ENCODE measurements at places on chromosomes 5 and 9.

DNA sequence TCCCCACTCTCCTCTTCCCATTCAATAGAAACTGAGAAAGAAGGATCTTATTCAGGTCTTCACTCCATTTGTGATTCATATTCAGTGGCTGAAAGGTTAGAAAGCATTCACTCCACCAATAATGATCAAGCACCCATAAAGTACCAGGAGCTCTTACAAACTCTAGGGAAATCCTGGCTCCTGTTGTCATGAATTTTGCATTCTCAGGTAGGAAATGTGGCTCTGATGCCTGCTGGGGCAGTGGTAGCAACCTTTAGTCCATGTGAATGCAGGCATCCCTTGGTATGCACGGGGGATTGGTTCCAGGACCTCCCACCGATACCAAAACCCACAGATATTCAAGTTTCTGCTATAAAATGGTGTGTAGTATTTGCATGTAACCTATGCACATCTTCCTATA lies 3.6 kb upstream of the RORB start:
- DNase-seq: no peak

GRCh38 chr5:64206653-64207052 lies 41.0 kb downstream of the RNF180 start:
- DNase-seq: no peak

DNA sequence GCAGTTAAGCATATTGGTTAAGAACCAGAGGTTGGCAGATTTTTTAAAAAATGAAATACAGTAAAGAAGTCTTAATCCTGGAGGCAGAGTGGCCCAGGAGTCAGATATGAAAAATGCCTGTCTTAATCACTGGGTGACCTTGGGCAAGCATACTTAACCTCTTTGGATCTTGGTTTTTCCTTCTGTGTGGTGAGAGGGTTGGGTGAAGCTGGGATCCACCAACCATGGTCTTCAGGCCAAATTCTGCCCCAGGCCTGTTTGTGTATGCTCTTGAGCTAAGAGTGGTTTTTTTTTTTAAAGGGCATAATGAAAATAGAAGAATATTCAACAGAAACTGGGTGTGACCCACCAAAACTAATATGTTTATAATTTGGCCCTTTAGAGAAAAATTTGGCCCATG lies 20.0 kb upstream of the TEX48 start:
- DNase-seq: peak; percentile 40

DNA sequence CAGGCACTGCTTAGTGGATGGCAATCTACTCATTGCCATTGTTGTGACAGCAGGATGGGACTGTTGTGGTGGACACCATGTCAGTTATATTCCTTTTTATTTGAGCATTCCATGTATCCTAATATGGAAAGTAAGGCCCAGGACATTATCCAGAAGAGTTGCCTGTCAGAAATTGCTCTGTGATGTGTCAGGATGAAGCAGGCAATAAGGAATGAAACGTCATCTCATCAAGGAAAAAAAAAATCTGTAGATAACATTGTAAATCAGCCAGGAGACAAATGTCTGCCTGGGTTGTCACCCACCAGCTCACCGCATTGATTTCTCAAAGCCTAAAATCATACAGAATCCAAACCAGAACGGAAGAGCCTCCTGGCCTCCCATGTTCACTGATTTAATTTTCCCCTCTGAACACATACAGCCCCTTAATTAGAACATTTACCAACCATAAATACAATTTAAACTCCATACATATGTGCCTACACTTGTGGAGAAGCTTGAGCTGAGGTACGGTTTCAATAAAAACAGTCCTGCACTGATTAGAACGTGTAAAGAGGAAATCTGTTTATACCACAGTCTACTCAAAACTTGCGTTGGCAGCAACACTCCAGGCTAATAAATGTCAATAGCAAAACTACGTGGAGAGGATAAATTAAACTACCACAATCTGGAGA lies 73.9 kb downstream of the FOXD1 start:
- peak; percentile 94 for DNase-seq

DNA sequence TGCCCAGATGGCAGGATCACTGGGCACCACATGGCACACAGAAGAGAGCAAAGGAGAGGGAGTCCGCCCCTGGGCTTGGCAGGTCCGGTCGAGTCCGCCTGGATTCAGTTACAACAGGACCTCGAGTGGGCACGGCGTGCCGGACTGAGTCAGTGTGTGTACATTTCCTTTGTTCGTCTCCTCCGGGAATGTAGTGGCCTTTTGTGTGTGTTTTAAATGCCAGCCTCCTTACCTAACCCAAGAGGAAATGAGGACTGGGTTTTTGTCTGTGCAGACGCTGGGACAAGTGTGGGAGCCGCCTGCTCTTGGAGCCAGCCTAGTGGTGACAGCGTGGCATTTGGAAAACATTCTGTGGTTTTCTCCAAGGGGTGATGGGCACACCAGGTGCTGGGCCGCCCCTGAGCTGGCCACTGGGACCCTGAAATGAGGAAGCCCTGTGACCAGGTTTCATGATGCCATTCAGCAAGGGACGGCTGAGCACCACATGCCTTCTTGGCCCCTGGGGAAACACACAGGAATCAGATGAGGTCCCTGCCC lies 9.6 kb downstream of the NEK6 start:
- peak; percentile 92 for DNase-seq

- DNase-seq: no peak
Measured at GRCh38 chr9:135694414-135694813, 4.9 kb downstream of the SOHLH1 start.

DNA sequence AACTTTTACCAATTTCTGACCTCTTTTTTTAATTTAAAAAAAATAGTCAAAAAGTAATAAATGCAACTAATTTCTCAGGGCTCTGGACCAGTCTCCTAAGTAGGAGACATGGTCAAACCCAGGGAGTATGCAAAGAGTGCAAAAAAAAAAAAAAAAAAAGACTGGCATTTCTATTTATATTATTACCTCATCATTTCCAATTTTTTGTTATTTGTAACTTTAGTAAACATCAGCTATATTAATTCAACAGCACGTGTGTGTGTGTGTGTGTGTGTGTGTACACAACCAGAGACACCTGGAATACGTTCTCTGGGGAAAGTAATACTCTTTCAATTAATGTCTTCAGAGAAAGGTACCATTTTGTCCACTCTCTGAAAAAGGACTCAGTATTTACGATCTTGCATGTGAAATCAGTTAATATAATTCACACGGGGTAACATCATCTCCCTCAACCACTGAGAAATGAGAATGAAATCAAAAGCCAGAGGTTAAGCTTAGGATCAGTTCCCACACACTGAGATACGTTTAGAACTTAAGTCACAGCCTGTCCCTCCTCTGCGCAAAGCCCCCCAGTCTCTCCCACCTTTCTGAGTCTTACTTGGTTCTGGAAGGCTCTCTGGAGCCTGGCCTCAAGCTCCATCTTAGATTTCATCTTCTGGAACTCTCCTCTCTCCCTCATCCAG lies 21.9 kb downstream of the ZNF608 start:
- DNase-seq: no peak

GRCh38 chr9:119368681-119369581 lies at the start of gene BRINP1:
TSS of gene BRINP1 (minus strand) at chr9:119369435. CDS start at chr9:119313355, 56,080 bp downstream.
- no peak for DNase-seq

- DNase-seq: no peak
Measured at GRCh38 chr9:123796094-123796493, 133.8 kb downstream of the DENND1A start.

DNA sequence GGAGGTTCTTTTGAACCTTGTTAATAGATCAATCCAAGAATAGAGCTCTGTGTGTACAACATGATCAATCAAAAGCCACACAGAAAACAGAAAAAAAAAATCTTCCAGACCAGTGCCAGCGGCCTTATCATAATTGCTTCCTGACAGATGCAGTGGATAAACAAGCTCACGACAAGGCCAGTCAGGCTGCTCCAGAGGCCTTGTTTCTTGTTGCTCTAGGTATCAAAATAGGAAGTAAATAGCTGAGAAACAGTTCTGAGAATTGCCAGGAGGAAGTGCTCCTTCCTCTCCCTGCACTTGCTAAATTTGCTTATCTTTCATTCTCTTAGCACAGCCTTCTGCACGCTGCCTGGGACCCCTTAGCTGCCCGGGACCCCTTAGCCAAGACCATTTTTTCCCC lies 199.0 kb upstream of the TARS1 start:
- DNase-seq: no peak

DNA sequence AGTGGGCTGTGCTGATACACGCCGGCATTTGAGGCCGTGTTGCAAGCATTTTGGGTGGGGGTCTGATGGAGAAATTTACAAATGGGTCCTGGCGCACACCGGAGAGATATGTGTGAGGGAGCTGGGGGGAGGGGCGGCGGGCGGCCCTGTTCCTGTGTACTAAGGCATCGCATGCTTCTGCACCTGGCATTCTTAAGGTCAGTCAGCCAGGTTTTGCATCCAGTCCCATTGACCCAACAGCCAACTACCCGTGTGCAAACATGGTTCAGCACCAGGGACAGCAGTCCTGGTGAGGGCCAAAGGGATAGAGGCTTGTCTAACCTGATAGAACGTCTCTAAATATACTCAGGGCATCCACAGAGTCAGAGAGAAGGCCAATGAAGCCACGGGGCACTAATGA lies 839 bp downstream of the GABRG2 start:
- no peak for DNase-seq

- DNase-seq: no peak
Measured at GRCh38 chr5:122937914-122938313, 92.5 kb downstream of the SNX24 start.

GRCh38 chr5:148912714-148913398 lies 86.4 kb downstream of the ADRB2 start:
- peak; percentile 100 for DNase-seq

DNA sequence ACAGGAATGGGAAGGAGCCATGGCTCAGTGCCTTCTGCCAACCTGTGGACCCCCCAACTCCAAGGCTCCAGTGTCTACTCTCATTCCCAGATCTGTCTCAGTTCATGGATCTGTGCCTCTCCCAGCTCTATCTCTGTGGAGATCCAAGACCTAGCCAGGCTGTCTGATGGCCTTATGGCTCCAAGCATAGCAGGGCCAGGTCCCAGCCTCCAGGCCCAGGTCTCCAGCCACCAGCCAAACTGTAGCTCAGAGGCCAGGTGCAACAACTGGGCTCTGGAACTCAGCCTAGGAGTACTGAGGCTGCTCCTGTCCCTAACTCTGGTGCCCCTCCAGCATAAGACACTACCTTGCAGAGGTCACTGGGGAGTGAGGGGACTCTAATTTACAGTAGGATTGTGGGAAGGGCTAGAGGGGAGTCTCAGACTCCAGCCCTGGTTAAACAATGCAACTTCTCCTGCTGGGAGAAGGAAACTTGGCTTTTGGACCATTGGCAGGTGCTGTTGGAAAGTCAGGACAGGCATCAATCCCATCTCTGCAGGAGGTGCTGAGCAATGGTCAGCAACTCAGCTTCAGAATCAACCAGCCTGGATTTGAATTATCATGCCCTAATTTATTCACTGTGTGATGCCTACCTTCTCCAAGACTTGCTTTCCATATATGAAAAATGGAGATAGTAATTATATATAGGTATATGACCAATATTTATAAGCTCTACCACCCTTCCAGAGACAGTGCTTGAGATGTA lies 63.0 kb downstream of the PCDH1 start:
- DNase-seq: no peak

- no peak for DNase-seq
Measured at GRCh38 chr9:113992994-113993393, 85.1 kb downstream of the AMBP start.
